ENCODE measurements at places on chromosomes 3 and 15.

DNA sequence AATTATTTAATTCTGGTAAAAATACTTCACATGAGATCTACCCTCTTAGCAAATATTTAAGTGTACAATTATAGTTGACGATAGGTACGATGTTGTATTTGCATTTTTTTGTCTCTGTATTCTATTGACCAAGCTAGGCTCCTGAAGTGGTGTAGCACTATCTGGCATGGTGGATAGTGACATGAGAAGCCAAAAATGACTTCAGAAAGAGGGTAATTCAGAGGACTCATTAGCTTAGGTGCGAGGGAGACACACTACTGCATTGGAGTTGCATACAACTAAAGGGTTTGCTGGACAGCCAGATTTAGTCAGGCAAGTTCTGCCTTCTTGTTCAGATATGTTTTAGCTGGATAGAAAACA, 50.6 kb downstream of the KBTBD8 start:
- no peak for DNase-seq

- no peak for DNase-seq
Observed at GRCh38 chr3:62252438-62253157, 120.8 kb downstream of the FEZF2 start.

DNA sequence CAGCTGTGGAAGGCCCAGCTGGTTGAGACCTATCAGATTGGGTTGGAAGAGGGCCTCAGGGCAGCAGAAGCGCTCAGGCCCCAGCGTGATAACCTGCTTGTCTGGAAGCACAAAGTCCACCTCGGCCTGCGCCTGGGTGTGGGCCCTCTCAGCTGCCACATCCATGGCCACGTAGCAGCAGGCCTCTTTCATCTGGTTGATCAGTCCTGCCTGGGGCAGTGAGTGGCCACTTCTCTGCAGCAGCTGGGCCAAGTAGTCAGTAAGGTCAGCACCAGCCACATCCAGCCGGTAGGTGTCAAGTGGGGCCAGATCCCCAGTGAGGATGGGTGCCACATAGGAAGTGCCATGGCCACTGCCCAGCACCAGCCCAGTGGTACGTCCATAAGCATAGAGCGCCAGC, 3.9 kb upstream of the CAMKV start:
- no peak for DNase-seq

- DNase-seq: no peak
Observed at GRCh38 chr3:34864011-34864410, 775.3 kb upstream of the ARPP21 start.

DNA sequence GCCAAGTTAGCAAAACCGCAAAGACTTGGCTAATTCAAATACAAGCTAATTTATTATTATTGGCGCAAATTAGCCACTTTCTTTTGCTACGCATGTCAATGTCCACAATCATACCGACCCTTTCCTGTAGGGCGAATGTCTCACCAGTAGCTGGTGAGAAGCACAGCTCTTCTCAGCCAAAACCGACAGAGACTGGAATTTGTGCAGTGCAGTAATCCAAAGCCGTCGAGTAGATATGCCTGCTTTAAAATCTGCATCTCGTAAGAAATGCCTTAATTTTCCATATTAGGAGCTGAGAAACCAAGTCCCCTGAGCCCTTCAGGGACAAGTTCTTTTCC, 614 bp upstream of the MINDY2 start:
- no peak for DNase-seq

DNA sequence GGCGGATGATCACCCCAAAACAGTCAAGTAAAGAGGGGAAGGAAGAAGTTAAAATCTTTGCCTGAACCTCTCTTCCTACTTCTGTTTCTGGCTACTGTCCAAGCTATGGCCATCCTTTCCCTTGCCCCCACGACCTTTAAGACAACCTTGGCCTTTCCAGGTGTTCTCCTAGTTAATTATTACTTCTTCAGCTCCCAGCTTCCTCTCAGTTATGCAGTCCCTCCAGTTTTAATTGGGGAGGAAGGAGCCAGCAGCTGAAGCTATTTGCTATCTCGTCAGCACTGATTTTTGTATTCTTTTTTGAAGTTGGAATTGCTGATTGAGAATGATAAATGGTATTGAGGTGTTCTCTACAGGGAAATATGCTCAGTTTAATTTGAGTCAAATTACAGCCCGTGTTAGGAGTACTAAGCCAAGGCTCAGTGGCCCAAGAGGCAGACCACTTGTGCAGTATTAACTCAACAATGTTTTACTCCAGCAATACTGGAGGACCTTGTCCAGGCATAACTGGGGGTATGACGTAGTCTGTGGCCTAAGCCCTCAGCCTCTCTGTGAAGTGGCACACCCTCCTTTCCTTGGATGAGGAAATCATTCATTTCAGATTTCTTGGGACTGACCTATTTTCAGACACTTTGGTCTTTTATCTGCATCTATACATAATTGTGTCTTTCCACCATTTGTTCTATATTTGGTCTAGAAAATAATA, 336.9 kb downstream of the SLC9A9 start:
- DNase-seq: no peak

DNA sequence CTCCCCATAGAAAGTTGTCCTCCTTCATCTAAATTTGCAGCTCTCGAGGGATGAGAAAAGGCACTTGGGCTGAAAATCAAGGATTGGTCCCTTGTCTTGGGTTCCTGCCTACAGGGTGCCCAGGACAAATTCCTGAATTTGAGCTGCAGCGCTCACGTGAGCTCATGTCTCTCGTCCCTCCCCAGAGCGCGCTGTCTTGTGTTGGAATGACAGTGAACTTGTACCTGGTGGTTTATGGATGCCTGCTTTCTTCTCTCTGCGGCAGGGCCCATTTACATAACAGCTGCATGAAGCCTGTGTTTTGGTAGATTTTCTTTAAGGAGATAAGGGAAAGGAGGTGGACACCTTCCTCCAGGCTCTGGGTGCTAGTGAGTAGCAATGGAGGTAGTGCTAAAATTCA, 4.3 kb downstream of the RYR3 start:
- DNase-seq: no peak

DNA sequence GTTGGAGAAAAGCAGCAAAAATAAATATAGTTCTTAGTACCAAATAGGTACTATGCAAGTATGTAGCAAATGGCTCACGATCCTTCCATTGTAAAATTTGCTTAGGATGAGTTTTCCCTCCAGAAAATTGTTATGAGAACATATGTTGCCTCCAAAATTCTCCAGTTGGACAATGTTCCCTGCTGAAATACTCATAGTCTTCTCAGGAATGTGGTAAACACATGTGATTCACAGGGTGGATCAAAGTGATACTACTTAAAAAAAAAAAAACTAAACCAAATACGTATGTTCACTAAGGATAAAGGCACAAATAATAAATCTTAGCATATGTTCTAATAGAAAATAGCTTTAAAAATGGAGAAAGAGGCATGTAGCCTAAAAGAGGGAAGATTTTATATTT, 84.3 kb upstream of the ZNF385D start:
- DNase-seq: no peak

- no peak for DNase-seq
Observed at GRCh38 chr15:50275908-50276307, 10.4 kb upstream of the HDC start.

DNA sequence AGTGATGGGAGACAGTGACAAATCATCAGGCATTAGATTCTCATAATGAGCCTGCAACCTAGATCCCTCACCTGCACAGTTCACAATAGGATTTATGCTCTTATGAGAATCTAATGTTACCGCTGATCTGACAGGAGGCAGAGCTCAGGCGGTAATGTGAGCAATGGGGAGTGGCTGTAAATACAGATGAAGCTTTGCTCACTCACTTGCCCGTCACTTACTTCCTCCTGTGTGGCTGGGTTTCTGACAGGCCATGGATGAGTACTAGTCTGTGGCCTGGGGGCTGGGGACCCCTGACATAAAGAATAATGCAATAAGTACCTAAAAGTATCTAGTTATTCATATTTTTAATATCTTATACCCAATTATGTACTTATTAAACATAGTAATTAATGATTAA, 15.6 kb downstream of the IQCB1 start:
- DNase-seq: no peak

GRCh38 chr15:43347114-43347513, 16.7 kb upstream of the LCMT2 start:
- DNase-seq: no peak

DNA sequence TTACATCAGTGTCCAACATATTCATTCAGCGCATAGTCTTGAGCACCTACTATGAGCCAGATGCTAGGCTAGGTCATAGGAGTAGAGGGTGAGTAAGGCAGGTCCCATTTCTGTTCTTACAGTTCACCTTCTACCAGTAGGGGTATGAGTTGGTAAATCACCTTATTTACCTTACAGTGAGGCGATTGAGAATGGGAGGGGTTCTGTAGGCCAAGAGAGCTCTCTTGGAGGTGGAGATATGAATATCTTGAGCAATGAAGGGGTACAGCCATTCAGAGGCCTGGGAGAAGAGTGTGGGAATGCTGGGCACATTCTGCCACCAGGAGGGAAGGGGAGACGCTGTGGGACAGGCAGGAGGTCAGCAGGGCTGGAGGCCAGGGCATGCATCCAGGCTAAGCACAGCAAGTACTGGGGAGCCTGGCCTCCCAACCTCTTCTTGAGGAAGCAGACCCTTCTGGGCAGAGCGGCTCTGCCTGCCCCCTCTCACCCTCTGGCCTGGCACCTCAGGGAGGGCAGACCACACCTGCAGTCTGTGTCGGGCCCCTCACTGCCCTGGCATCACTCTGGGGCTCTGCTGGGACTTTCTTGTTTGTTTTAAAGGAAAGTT, 123.4 kb downstream of the EEFSEC start:
- no peak for DNase-seq

- no peak for DNase-seq
Observed at GRCh38 chr3:192819001-192819569, 91.7 kb upstream of the FGF12 start.

DNA sequence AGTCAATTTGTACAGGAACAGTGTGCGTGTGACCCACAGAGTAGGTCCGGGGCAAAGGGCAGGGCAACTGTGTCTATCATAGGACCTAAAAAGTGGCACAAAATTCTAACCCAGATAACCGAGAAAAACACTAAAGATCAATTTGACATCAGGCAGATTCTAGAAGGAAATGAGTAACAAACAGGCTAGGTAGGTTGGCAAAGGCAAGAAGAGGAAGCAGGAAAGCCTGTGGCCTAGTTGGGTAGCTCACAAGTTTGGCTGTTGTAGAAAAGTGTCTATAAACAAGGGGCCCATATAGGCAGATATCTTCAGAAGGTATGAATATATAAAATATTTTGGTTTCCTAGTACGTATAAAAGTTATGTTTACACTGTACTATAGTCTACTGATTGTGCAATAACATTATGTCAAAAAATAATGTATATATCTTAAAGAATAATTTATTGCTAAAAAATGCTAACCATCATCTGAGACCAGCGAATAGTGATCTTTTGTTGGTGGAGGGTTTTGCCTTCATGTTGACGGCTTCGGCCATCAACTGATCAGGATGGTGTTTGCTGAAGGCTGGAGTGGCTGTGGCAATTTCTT, 13.3 kb upstream of the OR5K1 start:
- DNase-seq: no peak

DNA sequence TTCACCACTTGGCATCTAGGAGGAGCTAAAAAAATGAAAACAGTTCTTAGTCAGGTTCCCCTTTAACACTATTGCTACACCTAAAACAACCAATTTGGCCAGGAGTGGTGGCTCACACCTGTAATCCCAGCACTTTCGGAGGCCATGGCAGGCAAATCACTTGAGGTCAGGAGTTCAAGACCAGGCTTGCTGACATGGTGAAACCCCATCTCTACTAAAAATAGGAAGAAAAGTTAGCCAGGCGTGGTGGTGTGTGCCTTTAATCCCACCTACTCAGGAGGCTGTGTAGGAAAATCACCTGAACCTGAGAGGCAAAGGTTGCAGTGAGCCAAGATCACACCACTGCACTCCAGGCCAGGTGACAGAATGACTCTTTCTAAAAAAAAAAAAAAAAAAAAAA, 124.1 kb downstream of the DGKG start:
- no peak for DNase-seq

DNA sequence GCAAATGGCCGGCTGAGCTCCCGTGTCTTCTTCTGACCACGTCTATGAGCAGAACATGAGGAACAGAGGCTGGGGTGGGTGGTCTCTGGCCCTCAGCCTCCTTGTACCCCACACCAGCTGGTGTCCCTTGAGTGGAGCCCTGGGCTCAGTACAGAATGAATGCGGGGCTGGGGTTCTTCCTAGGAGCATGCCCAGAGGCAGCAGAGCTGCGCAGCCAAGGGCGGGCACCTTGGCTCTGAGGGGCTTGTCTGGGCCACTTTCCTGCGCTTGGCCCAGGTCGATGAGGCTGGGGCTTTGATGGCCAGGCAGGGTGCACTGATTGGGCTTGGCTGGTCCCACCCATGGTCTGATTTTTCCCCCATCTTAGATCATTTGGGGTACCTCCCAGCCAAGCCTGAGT, 6.4 kb downstream of the SCN5A start:
- no peak for DNase-seq

GRCh38 chr3:127964816-127965215, 49.8 kb downstream of the KBTBD12 start:
- DNase-seq: no peak

DNA sequence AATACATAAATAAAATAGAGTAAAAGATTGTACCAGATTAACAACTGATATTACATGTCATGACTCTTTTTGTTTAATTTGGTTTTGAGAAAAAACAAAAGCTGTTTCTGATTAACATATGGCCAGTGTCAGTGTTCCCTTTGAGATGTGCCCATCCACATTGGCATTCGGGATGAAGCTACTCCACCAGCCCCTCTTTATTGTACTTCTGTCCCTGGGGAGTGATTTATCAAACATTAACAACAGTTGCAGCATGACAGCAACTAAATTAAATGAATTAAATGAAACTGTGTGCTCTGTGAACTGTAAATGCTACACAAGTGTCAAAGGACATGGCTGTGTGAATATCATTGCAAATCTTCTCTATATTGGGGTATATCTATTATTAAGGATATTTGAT, 25.9 kb upstream of the MTMR10 start:
- no peak for DNase-seq

DNA sequence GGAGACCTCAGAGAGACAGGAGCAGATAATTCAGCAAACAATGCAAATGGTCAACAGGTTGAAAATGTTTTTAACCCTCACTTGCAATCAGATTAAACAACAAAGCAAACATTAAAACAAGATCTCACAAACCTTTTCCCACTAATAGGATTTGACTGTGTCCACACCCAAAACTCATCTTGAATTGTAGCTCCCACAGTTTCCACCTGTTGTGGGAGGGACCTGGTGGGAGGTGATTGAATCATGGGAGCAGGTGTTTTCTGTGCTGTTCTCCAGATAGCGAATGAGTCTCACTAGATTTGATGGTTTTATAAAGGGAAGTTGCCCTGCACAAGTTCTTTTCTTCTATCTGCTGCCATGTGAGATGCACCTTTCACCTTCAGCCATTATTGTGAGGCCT, 1.3 kb upstream of the LYSMD4 start:
- DNase-seq: no peak

GRCh38 chr3:123859177-123859576, 25.0 kb downstream of the MYLK start:
- DNase-seq: no peak

DNA sequence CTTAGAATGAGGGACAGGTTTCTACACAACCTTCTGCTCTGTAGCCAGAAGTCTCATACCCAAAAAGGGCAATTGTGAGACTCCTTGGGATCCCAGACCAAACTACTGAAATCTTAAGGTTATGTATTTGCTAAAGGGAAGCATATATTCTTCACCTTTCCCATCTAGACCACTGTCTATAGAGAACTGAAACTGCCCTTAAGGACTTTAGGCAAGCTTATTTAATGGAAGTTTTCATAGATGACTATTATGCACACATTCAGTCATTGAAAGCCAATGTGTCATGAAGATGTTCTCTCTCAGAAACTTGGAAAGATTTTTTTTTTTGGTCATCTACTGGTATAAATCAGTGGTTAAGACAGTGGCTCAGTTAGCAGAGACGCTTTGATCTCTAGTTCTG, 365.3 kb downstream of the MCTP2 start:
- DNase-seq: no peak

Data from stimulated activated CD8-positive, alpha-beta memory T cell treated with anti-CD3 and anti-CD28 coated beads, Interleukin-7, amount 100 ng/mL, for 1 hour (primary cell).